Stimulated activated CD8-positive, alpha-beta memory T cell treated with anti-CD3 and anti-CD28 coated beads, Interleukin-15, amount 100 ng/mL, for 4 hours (primary cell): ENCODE measurements at places on chromosomes 5 and 9.
A peak's percentile ranks its signal among the peaks of the same experiment; 100 is the strongest.

GRCh38 chr5:29134418-29134817 is 2059.1 kb upstream of the CDH6 start:
- no peak for DNase-seq

- DNase-seq, result no peak
These were observed 15.2 kb upstream of the NR5A1 start for GRCh38 chr9:124522121-124523098.

DNA sequence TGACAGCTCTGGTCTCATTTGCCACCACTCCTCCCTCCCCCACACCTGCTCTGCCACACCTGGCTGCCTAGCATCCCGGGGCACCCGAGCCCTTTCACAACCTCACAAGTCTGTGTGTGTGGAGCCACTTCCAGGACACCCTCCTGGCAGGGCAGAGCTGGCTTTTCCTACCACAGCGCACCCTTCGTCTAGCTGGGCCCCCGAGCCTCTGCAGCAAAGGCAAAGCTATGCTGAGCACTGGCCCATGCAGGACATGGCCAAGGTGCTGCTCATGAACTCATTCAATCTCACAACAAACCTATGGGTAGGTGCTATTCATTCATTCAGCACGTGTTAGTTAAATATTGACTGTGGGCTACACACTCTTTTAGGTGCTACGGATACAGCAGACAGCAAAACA is 43.4 kb downstream of the DUSP1 start:
- DNase-seq, result no peak

DNA sequence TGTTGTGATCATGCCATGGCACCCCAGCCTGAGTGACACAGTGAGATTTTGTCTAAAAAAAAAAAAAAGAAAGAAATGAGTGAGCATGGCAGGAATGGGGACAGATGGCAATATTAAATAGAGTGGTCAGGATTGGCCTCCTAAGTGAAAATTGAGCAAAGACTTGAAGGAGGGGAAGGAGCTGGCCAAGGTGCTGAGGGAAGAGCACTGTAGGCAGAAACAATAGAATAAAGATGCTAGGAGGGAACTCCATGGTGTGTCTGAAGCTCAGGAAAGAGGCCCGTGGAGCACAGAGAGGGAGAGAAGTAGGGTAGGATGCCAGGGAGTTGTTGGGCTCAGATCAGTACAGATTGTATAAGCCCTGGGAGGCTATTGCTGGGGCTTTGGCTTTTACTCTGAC is 64.4 kb upstream of the PCAT7 start:
- no peak for DNase-seq

- no peak for DNase-seq
These were observed 48.7 kb upstream of the NKD2 start for GRCh38 chr5:959581-960531.

- no peak for DNase-seq
These were observed 42.0 kb upstream of the KCNN2 start for GRCh38 chr5:114319821-114320220.

DNA sequence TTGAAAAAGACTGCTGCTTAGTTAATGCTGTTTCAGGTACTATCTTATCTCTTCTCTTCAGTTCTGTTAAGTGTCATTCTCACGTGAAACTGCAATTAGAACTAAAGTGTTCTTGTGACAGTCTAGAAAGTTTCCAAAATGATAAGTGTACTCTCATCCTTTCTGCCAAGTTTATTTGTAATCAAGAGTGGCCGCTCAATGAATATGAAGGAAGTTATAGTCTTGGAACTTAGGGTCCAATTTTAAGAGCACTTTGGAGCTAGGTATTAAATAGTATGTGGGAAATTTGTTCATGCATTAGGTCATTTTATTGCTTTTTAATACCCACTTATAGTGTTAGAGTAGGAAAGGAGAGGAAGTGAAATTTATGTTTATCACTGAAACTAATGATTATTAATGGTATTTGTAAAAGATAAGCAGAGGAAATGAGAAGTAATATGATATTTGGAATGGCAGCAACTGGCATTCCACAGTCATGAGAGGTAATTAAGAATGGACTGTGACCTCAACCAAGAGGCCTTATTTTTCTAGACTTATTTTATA is 20.4 kb downstream of the XRCC4 start:
- DNase-seq, result no peak

DNA sequence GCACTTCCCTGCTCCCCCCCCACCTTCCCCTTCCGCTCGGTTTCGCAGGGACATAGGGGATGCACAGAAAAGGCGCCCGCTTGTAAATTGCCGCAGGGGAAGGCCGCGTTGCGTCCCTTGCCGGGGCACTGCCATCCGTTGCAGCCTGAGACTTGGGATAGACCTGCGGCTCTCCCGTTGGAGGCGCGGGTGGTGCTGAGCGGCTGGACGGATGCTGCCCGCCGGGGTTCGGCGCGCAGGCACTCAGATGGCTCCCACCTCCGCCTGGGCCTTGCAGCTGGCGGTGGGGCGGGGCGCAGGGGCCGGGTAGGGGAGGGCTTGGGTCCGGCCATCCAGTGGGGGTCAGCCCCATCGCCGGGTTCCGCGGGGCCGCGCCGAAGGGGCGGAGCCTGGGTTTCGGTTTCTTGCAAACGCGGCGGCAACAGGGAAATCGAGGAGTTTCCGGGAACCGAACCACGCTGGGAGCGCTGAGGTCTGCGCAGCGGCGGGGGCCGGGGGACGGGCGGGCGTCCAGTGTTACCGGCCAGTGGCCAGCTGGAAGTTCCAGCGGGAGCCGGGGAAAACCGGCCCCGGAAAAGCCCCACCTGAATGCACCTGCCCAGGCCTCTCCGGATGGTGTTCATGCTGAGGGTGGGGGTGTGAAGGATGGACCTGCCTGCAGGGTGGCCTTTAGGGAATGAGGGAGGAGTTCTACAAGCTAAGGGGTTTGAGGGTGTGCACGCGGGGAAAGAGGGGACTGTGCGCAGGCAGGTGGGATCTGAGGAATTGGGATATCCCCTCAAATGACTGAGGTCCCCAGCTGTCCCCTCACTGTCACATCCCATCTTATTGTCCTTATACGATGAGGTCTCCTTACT is 6.3 kb upstream of the IRF1 start:
- peak; percentile 60 for DNase-seq
